NCI-H1417 (cell line): ENCODE measurements at places on chromosomes 6 and 20.
A peak's percentile ranks its signal among the peaks of the same experiment; 100 is the strongest.

DNA sequence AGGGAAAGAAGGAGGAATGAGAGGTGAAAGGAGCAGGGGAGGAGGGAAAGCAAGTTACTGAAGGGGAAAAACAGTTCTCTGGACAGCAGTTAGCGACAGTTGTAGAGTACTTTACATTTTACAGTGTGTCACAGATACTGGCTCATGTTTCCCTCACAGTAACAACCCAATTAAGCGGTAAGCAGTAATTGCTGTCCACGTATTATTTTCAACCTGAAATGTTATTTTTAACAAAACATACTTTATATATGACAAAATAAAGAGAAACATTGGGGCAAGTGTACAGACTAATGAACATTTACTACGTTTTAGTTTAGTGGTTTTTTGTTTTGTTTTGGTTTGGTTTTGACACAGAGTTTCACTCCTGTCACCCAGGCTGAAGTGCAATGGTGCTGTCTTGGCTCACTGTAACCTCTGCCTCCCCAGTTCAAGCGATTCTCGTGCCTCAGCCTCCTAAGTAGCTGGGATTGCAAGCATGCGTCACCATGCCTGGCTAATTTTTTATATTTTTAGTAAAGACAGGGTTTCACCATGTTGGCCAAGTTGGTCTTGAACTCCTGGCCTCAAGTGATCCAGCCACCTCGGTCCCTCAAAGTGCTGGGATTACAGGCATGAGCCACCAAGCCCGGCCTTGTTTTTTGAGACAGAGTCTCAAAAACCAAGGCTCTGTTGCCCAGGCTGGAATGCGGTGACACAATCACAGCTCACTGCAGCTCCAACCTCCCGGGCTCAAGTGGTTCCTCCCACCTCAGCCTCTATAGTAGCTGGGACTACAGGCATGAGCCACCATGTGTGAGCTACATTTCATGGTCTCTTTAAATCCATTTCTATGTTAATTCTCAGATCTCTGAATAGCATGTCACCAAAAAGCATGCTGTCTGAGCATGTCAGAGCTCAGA lies 22.6 kb upstream of the BTN3A2 start:
- DNase-seq, result no peak

- peak; percentile 10 for DNase-seq
These were observed 80.2 kb upstream of the RNF217 start for GRCh38 chr6:124881898-124882578.

DNA sequence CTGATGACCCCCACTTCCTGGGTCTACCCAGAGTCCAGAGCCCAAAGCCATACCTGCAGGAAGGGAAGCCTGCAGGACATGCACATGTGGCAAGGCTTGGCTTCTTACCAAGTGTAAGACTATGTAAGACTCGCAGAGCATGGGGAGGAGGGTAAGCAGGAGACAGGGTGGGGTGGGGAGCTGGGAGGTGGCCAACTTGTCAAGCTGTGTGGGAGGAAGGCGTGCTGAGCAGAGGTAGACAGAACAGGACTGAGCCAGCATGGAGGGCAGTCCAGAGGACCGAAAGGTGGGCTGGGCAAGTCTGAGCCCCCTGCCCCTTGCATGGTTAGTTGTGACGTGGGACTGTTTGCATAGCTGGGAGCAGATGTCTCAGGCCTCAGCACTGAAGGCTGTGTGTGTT lies 53.4 kb upstream of the RNF24 start:
- DNase-seq, result no peak

DNA sequence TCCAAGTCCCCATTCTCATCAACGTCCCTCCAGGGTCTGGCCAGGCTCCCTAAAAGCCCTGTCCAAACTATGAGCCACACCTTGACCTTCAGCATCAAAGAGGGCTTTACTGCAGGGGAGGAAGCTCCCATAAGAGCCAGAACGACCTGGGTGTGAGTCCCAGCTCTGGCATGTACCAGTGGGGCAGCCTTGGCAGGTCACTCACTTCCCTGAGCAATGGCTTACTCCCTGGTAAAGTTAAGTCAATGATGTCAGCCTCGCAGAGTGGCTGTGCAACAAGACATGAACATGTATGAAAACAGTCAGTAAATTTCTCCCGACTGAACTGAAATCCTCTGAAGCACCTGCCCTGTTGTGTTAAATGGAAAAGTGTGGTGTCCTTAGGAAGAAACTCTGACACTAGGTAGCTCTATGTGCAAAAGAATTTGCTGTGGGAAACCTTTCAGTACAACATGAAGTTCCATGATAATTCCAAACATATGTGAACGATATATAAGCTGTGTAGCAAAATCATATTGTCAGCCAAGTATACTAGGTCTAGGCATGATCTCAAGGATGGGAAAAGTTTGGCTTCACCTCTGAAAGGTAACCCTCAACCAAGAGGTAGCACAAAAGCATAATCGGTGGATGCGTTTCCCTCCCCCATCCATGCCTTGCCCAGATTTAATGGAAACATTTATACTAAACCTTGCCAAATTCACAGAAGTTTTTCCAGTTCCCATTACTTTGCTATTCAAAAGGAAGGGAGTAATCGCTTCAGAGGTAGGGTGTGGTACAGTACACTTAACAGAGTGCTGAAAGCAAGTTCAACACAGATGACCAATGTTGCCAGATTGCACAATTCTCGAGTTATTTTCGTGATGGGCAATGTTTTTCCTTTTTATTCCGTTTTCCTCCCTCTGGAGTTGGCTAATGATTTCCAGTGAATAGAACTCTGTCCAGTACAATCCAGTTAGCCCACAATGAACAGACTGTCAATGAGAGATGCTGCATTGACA lies 49.0 kb upstream of the RANBP9 start:
- DNase-seq, result no peak

DNA sequence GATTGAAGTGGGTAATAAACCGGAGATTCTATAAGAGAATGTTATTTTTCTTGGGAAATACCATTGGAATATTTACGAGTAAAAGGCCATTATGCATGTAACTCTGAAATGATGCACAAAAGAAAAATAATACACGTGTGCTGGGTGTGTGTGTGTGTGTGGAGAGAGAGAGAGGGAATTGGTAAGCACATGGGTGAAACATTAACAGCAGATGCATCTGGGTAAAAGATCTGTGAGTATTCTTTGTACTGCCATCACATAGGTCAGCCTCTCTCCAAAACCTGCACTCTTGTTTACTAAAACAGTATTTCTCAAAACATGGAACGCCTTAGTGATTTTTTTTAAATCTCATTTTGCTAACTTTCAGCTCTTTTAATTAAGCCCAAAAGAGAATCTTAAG lies 28.9 kb downstream of the EYA2 start:
- DNase-seq, result no peak

DNA sequence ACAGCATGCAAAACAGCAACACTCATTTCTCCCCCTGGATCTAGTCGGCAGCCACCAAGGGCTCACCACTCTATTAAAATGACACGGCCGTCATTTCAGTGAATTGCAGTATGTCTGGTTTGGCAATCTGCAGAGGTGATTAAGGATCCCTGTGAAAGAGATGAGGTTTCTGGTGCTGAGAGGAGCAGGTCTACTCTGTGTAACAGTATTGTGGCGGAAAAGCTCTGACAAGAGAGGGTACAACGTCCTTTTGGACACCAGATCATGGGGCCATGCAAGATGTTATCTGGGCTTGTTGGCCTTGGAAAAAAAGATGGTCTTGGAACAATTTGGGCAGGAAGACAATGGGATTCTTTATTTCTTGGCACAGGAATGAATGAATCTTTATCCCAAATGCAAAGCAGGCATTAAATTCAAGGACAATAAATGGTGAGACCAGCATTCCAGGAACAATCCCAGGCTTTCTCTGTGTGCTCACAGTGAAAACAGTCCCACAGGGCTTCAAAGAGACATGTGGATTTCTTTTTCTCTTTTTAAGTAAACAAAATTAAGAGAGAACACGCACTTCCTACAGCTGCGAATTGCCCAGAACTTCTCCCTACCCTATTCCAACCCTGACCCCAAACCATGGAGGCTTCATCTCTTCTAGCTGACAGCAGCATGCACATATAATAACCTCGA lies 33.7 kb upstream of the ADGRF1 start:
- DNase-seq, result no peak

DNA sequence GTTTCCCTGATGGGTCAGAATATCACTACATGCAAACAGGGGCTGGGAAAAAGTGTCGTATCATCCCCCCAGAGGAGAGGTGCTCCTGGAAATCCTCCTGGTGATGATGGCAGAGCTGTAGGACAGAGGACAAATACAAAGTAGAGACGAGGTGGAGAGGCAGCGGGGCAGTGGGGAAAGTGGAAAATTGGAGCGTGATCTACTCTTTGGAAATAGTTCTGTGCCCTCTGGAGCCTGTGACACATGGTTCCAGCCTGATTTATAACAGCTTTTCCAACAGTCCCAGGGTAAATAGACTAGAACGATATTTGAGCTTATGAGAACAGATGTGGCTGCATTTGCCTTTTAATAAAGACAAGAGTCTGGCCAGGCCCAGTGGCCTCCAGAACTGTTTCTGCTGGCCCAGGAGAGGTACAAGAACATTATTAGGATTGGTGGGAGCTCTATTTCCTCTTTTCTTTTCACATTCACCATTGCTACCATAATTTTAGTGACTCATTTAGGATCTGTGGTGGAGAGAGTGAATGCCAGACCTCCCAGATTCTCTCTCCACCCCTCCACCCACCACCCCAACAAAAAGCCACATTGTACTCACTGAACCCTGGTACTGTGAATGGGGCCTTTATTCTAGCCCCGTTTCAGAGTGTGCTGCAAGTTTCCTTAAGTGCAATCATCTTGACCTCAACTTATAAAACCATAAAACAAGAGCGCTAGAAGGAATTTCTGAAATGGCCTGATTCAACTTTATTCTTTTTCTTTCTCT lies 78.3 kb downstream of the BTBD3 start:
- no peak for DNase-seq

GRCh38 chr6:29746846-29747687 lies 23.8 kb downstream of the HLA-F start:
- no peak for DNase-seq

GRCh38 chr20:6469695-6470094 lies 297.8 kb upstream of the BMP2 start:
- DNase-seq, result no peak

DNA sequence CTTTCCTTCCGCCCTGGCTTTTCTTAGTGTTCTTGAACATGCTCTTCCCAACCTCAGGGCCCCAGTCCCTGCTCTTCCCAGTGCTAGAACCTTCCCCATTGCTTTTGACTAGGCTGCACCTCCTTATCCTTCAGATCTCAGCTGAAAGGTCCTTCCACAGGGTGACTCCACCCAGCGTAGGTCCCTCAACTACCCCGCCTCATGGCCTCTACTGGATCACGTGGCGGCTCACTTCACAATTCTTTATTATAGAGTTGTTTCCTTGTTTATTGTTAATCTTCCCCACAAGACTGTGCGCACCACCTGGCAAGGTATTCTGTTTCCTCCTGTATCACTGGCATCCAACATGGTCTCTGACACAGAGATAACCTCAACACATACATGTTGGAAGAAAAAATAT lies 31.2 kb downstream of the TTLL9 start:
- DNase-seq, result no peak
